Activated CD8-positive, alpha-beta memory T cell treated with anti-CD3 and anti-CD28 coated beads for 48 hours (primary cell): ENCODE measurements at places on chromosomes 7 and 10.

DNA sequence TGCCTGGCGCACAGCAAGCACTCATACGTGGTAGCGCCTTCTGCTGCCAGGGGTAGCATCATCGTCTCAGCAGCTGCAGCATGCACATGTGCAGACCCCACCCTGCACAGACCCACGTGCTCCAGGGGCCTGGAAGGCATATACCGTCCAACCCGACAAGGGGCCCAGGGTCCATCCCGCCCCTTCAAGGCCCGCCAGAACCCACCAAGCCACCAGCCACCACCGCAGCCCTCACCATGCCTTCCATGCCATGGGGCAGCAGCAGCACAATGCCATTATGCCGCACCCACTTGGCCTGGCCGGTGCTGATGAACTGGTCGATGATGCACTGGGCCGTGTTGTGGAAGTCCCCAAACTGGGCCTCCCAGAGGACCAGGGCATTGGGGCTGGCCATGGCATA is 22.7 kb downstream of the OGDHL start:
- no peak for DNase-seq

- no peak for DNase-seq
Measured at GRCh38 chr7:104231054-104232046, 23.5 kb upstream of the ORC5 start.

- no peak for DNase-seq
Measured at GRCh38 chr10:124509880-124510632, 48.4 kb downstream of the LHPP start.

- no peak for DNase-seq
Measured at GRCh38 chr7:17432793-17433192, 134.3 kb downstream of the AHR start.

DNA sequence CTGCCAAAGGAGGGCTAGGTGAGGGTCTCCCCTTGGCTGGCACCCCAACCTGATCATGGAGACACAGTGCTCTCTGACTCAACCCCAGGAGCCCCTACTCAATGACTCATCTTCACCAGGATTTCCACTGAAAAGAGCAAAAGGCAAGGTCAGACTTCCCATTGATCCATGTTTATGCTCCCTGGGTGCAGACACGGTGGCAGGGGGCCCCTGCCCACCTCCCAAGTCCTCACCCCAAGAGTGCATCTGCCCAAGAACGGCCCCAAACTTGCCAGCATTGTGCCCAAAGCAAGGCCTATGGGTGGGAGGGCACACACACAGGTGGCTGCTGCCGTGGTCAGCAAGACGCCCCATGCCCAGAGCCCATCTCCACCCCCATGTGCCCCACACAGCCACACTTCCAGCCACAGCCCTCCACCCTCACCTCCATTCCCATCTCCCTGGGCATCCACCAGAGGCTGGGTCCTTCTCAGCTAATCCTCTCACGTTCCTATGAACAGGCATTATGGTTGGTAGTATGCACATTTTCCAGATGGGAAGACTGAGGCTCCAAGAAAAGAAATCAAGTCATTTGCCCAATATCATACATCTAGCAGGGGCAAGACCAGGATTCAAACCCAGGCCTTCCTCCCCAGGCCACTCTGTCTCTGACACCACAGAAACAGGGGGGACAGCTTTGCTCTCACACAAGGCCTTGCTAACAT is 31.3 kb downstream of the FAM53B start:
- no peak for DNase-seq

DNA sequence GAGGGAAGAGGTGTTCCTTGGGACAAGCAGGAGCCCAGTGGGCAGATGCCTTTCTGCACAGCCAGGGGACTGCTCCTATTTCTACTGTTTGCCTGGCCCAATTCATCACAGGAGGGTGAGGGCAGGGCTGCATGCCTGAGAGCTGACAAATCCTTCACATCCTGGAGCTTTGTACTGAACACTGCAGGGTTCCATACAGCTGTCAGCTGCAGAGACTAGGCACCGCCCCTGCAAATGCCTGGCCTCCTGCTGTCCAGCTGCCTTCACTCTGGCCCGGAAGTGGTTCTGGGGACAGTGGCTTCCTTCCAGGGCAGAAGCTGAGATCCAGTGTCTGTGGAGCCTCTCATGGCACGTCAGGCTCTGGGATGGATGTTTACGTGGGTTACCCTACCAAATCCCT is 470.7 kb downstream of the DNAJB6 start:
- DNase-seq, result no peak

DNA sequence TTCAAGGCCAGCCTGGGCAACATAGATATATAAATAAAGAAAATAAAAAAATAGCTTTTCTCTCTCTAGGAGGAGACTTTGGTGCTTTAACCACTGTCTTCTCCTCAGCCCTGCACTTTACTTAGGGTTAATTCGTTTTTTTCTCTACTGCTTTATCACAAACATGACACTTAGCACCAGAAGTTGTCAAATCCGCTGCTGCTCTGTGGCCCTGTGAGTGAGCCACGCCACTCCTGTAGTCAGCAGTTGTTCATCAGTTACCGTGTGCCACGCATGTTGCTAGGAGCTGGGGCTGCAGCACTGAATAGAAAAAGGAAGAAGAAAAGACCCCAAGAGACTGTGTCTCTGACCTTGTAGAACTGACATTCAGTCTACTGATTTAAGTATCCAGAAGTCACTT is 232.6 kb downstream of the CELF2 start:
- no peak for DNase-seq

GRCh38 chr10:58641095-58641531 is 128.4 kb downstream of the BICC1 start:
- no peak for DNase-seq

DNA sequence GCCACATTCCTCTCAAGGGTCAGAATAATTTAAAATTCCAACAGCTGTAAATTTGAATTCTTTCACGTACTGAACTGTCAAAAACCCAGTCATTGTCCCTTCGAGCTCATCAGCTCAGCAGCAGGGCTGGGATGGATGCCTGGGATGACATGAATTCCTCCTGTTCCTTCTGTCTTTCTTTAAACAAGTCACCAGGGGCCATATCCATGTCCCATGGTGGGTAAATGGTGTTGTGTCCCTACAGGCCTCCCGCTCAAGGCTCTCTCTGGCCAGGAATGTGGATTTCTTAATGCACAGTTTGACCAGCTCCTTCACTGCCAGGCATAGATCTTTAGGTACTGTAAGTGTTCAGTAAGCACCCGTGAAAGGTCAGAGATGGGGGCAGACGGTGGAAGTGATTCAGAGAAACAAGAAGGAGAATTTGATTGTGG is 13.8 kb upstream of the TECPR1 start:
- no peak for DNase-seq

DNA sequence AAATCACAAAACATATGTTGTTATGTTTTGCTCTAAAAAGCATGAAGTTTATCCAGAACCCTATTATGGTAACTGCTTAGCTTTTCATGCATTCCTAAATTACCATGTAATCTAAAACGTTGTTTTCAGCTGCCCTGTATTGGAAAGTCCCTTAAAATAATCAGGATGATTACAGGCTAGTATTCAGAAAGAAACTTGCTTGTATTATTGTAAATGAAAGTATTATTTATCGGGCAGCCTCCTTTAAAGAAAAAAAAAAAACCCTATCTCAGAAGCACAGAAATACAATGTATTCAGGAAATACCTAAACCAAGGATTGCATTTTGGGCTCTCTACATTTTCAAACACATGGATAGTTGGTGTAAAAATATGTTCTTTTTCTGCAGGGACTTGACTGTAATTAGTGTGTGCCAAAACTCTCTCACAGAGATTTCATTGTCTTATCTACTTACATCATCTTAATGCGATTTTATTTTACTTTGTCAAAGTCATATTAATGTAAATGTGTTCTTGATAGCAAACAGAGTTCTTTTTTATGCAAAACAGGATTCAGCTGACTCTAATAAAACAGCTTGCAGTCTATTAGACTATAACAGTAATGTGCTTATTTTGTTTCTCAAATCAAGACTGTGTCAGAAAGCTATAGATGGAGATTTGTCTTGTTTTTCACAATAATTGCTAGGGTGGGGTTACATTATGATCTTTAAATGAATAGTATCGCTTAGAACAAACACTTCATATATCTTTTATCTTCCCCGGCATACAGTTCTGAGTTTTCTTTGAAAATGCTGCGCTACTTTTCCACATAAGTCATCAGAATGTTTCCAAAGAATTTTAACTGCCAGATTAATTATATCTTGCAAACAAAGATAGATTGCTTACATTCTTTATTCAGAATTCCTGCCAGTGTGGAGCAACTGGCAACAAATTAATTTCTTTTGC is 65.3 kb upstream of the ARID5B start:
- DNase-seq, result no peak

GRCh38 chr7:126574276-126575250 is 678.2 kb downstream of the GRM8 start:
- no peak for DNase-seq

DNA sequence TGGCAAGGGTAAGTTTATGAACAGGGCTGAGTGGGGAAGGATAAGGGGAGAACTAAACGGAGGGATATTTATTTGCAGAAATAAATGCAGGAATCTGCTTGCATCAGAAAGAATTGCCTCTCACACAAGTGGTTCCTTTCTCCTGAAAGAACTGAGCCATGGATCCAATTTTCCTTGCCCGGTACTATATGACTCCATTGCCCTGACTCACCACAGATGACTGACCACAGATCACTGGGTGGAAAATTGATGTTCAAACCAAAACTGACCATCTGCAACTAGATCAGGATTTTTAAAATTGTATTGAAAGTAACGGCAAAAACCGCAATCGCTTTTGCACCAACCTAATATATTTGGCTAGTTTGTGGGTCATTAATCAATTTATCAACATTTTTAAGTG is 6.2 kb upstream of the MACC1 start:
- DNase-seq, result no peak

GRCh38 chr7:128827248-128827958 is 2.8 kb upstream of the FLNC start:
- no peak for DNase-seq

DNA sequence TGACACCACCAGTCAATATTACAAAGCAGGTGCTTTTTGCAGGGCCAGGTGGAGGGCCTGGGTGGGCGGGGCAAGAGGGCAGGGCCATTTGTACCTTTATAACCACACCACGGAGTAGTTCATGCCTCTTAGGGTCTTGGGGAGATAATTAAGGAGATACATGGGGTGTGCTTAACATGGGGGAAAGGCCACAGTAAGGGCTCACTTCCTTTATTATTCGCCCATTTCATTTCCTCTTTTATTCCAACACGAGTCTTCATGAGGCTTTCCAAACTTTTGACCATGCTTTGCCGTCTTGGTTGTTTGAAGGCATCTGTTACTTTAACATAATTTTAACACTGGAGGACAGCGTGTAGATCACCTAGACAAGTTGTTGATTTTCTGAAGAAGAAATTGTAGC is 33.3 kb upstream of the LYZL2 start:
- no peak for DNase-seq

- no peak for DNase-seq
Measured at GRCh38 chr10:58660575-58661255, 148.0 kb downstream of the BICC1 start.

DNA sequence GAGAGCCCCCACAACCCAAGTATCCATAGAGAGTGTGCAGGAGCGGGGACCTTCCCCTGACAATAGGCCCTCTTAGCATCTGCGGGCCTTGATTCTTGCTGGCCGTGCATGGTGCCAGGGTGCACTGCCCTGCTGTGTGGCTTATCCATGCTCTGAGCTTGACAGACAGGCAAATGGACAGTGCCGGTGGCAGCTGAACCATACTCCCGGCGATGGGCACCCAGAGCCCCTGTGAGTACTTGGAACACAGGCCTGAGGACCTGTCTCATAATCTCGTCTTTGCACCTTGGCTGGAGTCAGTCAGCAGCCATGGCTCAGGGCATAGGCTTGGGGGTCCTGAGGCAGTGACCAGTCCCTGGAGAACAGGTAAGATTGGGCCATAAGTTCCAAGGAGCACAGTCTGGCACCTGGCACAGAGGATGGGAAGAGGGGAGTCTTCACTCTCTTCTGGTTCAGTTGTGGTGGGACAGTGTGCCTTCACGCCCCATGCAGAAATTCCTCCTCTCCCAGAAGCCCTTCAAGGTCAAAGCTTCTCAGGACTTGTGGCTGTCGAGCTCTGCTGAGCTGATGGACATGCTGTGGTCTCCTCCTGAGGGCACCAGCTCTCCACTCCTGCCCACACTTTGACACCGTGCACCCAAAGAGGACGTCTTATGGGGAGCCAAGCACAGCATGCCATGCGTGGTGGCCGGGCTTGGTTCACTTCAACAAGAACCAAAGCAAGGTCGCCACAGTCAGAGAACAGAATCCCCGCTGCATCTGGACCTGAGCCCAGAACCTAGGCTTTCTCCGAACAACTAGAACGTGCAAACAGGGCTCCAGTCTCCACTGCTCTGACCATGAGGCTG is 59.4 kb upstream of the CAMK2B start:
- no peak for DNase-seq

GRCh38 chr10:125156739-125157480 is 3.5 kb downstream of the CTBP2 start:
- DNase-seq, result no peak

DNA sequence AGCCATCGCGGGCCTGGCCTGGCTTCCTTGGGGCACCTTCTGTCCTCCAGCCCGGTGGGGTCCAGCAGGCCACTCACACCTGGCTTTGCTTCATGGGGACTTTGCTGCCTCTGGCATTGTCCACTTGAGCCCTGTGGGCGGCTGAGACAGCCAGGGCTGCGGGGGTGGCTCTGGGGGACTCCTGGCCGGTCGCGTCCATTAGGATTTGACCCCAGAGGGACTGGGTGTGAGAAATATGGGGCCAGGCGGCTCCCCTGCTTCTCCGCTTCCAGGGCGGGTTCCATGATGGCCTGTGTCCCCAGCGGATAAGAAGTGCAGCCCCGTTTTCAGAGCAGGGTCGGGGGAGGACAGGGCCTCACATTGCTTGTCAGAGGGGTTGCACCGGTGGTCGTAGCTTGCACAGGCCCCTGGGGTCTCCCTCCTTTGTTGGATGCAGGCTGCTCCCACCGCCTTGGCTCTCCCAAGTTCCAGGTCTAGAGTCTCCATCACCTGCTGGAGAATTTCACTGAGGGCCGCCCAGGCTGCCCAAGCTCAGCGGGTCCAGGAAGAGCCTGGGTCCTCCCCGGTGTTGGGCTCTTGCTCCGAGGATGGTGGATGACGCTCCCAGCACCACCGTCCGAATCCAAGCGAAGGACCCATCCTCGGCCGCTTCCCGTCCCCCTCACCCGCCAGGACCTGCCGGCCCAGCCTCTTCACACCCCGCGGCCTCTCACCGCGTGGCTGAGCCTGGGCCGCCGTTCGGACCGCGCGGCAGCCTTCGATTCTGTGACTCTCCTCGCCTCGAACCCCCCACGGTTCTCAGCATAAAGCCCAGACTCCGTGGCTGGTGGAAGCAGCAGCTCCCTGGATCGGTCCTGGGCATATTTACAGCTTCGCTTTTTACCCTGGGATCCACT is 140.1 kb downstream of the DYNC2I1 start:
- no peak for DNase-seq

- DNase-seq, result no peak
Measured at GRCh38 chr7:37282927-37283326, 165.7 kb downstream of the ELMO1 start.

GRCh38 chr10:44874166-44874565 is 37.0 kb upstream of the TMEM72 start:
- DNase-seq, result no peak

- DNase-seq, result no peak
Measured at GRCh38 chr10:43843321-43844101, 194.8 kb upstream of the ZNF32 start.
